ENCODE measurements at places on chromosomes 11 and 22.

GRCh38 chr11:2375964-2376551 lies 1.1 kb upstream of the CD81 start:
- DNase-seq: no peak

GRCh38 chr11:2328656-2329354 lies 27.0 kb downstream of the TSPAN32 start:
- DNase-seq: no peak

DNA sequence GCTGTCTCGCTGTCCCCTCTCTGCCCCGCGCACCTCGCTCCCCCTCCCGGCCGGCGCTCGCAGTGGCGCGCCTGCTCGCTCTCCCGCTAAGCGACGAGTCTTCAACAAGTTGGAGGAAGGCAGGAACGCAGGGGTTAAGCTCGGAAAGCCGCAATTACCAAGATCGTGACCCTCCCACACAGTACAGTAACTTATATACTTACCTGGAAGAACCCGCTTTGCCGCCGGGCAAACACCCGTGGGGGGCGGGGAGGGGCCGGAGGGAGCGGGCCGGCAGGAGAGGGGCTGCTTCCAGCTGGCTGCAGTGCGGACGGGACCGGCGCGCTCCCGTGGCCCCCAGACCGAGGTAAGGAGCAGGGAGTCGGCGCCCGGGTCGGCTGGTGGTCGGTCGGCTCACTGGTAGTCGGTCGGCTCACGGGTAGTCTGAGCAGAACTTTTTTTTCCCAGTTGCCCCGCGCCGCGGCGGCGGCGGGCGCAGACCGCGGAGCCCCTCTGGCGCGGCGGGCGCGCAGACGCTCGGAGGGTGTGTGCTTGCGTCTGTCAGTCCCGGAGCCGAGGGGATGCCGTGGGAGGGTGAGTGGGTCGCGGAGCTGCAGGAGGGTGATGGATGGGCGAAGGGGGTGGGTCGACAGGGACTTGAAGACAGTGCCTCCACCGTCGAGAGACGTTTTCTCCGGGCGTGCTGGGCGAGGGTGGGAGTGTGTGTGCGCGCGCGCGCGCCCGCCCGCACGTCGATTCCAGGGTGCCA lies 101.2 kb upstream of the HSD17B12 start:
- no peak for DNase-seq

GRCh38 chr11:39288011-39288410 lies 2171.4 kb downstream of the LRRC4C start:
- DNase-seq: no peak

Measured in GM04503 (cell line).